ENCODE measurements at places on chromosomes 7 and 10.

DNA sequence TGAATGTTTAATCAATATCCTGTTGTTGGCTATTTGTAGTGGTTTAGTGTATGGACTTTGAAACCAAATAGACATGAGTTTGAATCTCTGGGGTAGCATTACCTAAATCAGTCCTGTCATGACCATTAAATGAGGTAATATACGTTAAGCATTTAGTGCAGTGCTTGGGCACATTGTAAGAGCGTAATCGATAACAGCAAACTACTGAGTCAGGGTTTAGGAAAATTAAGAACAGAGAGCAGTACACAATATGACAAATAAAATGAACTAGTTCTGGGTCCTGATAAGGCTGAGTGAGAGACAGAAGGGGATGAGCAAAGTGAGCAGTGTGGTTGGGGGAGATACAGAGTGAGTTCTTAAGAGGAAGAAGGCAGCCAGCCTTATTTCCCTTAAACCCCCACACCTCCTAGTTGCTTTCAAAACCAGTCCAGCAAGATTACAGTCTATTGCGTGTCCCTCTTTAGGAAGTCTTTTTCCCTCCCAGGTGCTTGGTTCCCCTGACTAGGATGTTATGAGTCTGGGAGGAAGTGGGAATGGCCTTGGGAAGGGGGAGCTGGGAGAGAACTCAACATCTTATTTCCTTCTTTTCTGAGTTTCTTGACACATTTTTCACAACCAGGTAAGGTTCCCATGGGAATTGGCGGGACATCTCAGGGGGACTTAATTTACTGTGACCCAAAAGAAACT, 171.0 kb downstream of the SND1 start:
- no peak for DNase-seq

DNA sequence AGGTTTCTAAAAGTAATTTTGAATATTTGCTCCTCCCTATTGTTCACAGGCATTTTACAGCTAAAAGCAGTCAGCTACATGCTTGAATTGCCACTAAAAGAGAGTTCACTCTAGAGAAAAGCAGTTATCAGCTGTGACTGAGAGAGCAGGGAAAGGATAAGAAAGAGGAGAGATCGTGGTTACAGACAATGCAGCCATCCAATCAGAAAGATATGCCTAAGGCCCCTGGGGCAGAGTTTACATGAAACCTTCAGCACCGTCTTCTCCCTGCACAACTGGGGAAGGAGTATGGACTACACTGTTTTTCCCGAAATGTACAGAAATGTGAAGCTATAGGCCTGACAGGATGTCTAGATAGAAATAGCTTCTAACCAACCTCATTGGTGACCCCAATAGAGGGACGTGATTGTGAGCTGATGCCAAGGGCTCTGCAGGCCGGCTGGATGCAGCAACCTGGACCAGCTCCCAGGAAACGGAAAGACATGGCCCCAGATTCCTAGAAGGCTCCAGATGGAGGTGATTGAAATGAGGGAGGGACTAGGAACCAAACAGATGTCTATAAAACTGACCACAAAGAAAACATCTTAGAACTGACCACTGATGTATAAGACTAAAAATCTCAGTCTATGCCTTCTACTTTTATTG, 3.2 kb upstream of the VSTM4 start:
- no peak for DNase-seq

GRCh38 chr10:35889971-35890675, 248.0 kb upstream of the FZD8 start:
- DNase-seq: no peak

DNA sequence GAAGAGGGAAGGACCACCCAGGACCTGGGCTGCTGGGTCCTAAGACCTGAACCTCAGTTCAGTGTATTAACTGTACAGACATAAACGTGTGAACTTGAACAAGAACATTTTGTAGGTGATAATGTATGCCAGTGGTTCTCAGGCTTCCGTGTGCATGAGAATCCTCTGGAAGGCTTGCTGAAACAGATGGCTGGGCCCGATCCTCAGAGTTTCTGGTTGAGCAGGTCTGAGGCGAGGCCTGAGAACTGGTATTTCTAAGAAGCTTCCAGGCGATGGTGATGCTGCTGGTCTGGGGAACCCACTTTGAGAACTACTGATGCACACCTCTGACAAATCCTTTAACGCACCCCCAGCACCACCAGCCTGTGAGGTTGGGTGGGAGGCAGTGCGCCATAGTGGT, 70.4 kb downstream of the CDH23 start:
- DNase-seq: no peak

- no peak for DNase-seq
Observed at GRCh38 chr7:149670288-149670687, 103.1 kb downstream of the ZNF467 start.

GRCh38 chr10:22606164-22606614, 108.2 kb downstream of the PIP4K2A start:
- no peak for DNase-seq

DNA sequence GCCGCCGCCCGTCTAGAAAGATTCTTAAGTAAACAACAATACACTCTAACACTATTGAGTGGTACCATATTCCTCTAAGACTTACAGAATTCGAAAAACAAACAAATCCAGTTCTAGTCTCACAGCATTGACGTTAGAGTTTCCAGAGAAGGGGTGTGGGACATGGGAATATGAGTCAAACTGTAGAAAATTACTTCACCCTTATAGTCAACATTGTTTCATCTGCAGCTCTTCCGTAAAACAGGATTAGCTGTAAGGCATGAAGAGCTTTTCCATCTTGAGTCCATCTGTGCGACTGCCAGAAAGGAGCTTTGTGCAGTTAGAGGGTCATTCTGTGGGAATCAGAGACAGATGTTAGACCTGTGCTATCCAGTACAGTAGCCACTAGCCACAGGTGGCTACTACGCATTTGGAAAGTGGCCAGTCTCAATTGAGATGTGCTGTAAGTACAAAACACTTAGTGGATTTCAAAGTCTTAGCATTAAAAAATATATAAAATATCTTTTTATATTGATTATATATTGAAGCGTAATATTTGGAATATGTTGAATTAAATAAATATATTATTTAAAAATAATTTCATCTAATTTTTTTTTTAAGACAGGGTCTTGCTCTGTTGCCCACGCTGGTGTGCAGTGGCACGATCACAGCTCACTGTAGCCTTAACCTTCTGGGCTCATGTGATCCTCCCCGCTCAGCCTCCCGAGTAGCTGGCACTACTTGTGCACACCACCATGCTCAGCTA, 79.8 kb upstream of the MPP7 start:
- DNase-seq: no peak

GRCh38 chr10:102455893-102456471, 4.6 kb upstream of the C10orf95 start:
- DNase-seq: no peak

DNA sequence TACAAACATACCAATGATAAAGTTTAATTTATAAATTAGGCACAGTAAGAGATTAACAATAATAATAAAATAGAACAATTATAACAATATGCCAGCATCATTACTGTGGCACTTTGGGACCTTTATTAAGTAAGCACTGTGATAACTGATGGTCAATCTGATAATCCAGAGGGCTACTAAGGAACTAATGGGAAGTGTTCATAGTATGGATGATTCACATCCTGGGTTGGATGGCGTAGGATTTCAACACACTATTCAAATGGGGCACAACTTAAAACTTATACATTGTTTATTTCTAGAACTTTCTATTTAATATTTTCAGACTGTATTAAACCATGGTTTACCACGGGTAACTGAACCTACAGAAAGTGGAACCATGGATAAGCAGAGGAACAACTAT, 90.8 kb downstream of the KIF20B start:
- DNase-seq: no peak

DNA sequence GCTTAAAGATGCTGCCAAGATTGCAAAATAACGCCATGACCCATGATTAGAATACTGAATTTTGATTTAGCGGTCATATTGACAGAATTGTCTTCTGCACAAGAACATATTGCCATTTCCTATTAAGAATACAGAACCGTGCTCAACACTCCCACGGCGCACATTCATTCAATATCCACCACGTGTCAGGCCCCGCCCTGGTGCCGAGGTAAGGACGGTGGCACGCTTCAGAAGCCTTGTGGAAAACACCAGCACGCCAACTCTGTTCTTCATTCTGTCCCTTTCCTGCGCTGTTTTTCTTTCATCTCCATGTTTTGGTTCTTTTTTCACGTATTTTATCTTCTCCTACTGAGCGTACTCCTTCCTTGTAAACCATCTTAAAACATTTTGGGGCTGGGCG, 189.3 kb downstream of the ZMYND11 start:
- no peak for DNase-seq

DNA sequence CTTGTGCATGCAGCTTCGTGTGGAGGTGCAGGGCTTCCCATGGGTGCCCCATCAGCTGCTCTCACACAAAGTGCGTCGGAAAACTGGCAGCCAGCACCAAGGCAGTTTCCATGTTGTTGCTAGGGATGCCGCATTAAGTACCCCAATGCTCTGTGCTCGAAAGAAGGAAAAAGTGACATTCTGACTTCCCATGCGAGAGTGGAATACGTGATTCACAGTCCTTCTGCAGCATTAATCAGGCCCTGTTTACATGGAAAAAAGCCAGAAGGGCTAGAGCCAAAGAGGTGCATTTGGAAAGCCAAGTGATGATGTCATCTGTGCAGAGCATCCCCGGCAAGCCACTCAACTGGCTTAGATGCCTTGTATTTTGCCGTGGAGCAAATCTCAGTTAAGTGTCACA, 258.3 kb downstream of the GATA3 start:
- no peak for DNase-seq

DNA sequence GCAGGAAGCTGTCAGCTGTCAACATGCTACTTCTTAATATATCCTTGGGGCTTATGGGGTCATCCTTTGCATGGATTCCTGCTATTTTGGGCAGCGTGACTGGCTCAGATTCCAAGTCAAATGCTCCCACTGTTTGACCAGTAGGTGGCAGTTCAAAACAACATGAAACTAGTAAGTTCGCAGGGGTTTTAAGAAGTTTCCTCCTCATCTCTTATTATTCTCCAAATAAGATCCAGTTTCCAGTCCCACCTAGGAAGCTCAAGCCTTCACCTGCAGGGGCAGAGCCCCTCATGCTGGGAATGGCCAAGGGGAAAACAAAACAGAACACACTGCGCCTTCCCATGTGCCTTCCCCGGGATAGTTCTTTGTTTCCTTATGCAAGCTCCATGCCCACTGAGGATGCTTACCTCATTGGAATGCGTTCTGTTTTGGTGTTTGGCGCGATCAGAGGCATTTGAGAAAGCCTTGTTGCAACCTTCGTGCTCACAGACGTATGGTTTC, 259.8 kb downstream of the GLI3 start:
- DNase-seq: no peak

- no peak for DNase-seq
Observed at GRCh38 chr10:15300697-15301096, 70.4 kb downstream of the FAM171A1 start.

- no peak for DNase-seq
Observed at GRCh38 chr10:81978238-81978637, 103.2 kb downstream of the NRG3 start.

- no peak for DNase-seq
Observed at GRCh38 chr10:93993782-93994437, at the start of gene PLCE1. Gene PLCE1 (plus strand): TSS chr10:93993931. CDS start chr10:94031047, 37,116 bp downstream.

DNA sequence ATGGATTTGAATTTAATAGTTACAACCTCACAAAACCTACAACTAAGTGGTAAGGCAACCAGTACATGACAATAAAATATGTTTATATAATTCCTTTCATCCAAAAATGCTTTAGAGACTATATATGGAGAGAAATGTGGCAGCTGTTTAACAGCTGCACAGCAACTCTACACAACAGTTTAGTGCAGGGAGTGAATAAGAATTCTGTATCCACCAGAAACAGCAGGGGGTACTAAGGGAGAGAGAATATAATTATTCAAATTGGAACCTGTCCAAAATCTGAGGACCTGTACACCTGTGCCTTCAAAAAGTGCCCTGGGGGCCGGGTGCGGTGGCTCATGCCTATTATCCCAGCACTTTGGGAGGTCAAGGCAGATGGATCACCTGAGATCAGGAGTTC, 49.6 kb downstream of the POLL start:
- DNase-seq: no peak

DNA sequence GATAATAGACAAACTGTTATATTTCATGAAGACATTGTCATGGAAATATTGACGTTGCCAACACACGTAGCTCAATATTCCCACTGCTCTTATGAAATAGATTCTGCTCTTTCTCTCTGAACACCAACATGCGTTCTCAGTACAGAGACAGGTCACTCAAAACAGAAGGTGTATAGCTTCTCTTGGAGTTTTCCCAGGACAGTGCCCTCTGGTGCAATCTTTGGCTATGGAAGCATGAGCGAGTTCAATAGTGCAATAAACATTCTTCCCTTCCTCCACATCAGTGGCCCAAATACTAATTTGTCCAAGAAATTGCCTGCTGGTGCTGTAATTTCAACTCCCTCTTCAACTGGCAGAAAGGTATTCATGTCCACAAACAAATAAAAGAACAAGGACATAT, 145.3 kb downstream of the MAGI2 start:
- DNase-seq: no peak

DNA sequence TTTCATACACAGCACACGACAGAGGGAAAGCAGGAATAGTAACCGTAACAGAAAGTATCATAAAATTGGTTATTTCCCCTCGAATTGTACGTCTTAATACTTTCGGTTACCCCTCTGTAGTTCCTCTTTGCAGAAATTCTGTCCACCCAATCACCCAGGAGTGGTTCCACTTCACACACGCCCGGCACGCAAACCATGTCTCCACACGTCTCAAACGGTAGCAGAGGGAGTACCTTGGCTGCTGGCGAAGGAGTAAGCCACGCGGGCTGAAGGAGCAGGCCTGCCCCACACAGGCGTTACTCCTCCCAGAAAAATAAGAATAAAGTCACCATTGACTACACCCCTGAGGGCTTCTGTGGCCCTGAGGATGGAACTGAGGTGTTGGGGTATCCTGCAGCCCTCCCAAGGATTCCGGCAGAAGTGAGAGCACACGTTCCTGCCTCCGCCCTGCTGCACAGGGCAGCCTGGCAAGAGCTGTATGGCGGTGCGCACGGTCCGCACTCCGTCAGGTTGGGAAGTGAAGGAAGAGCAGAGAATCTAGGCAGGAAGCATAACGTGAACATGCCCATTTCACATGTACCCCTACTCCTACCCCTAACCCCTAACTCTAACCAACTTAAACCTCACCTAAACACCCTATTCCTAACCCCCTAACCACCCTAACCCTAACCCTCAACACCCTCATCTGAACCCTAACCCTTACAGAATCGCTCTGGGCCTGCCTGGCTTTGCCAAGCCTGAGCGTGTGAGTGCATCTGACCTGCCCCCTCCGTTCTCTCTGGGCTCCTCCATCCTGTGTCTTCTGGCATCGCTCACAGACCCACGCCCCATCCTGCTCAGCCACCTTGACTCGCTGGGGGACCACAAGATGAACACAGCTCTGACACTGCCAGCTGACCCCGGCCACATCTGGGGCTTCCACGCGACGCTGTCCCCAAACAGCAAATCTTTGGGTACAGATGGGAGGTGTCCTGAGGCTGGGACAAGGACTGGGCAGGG, 18.2 kb downstream of the GPR146 start:
- DNase-seq: no peak

GRCh38 chr10:97399843-97400545, 1.1 kb downstream of the RRP12 start:
- DNase-seq: no peak

- no peak for DNase-seq
Observed at GRCh38 chr10:127614484-127615017, 65.4 kb downstream of the NPS start.
